Stimulated activated CD8-positive, alpha-beta memory T cell treated with anti-CD3 and anti-CD28 coated beads, Interleukin-15, amount 100 ng/mL, for 24 hours (primary cell): ENCODE measurements at places on chromosomes 11 and 22.

DNA sequence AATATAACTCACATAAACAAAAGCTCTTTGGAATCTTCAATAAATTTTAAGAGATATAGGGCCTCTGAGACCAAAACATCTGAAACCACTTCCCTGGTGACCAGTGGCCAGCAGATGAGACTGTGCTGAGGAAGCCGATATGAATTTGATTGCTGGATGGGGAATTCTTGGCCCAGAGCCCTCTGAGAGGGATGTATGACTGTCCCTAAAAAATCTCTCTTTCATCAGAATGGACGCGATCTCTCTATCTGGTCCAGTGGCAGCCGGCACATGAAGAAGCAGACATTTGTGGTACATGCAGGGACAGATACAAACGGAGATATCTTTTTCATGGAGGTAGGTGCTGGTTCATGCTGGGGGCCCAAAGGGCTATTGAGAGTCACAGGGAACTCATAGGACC, 37.5 kb downstream of the MYBPC3 start:
- no peak for DNase-seq

DNA sequence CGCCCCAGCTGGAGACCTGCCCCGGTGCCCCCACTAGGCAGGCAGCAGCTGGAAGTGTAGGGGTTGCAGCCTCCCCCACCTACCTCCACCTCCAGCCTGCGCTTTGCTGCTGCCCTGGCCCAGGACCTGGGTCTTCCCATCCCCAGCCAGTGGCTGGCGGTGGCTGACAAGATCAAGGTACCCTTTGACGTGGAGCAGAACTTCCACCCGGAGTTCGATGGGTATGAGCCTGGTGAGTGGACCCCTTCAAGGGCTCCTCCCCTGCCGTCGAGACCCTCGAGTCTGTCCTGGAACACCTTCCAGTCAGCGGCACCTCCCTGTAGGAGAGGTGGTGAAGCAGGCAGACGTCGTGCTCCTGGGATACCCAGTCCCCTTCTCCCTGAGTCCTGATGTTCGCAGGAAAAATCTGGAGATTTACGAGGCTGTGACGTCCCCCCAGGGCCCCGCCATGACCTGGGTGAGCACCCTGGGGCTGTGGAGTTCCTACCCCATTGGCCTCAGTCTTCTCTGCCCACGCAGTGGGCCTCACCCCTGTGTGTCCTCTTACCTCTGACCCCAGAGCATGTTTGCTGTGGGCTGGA, 4.4 kb downstream of the PGGHG start:
- DNase-seq, result no peak

DNA sequence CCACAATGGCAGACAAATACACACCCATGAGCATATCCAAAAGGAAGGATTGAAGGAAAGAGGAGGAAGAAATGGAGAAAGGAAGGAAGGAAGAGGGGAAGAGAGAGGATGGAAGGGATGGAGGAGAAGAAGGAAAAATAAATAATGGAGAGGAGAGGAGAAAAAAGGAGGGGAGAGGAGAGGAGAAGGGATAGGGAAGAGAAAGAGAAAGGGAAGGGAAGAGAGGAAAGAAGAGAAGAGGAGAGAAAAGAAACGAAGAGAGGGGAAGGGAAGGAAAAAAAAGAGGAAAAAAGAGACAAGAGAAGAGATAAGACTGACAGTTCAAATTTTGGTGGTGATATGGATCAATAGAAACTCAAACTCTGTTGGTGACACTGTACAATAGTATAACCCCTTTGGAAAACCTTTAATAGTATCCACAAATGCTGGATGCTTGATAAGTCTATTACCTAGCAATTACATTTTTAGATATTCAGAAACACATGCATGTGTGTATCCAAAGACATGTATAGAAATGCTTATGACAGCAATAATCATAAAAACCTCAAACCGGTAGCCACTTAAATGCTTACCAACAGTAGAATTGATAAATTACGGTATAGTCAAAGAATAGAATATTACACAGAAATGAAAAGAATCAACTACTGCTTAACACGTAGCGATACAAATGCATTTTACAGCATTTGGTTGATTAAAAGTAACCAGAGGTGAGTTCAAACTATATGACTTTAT, 1.2 kb upstream of the HBD start:
- DNase-seq, result no peak

DNA sequence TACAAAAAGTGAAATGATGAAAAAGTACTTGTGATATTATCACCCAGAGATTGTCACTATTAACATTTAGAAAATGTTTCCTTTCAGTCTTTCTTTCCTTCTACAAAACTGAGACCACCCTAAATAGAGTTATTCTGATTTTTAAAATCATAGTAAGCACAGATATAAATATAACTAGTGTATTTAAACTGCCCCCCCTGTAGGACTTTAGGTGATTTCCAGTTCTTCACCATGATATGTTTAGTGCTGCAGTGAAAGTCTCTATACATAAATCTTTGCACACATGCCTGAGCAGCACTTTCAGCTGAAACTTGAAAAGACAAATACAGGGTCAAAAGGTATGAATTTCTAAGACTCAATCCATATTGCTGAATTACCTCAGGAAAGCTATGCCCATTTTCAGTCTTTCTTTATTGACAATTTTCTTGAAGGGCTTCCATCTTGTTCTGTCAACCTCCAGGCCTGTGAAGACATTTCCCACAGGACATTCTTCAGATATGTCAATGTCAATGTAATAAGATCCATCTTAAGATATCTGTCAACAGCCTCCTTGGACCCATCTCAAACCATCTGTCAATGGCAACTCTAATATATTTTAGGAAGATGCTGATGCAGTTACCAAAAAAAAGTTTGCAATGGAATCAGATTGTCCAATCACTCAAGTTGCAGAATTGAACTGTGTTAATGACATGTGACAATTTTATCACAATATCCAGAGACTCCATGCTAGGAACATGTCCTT, 30.8 kb upstream of the LDLRAD3 start:
- DNase-seq, result no peak

GRCh38 chr11:33263549-33263948, 6.4 kb downstream of the HIPK3 start:
- DNase-seq, result no peak
